ENCODE measurements at places on chromosomes 4 and X.

GRCh38 chr4:179625406-179625805 is 2183.2 kb upstream of the AGA start:
- no peak for DNase-seq

DNA sequence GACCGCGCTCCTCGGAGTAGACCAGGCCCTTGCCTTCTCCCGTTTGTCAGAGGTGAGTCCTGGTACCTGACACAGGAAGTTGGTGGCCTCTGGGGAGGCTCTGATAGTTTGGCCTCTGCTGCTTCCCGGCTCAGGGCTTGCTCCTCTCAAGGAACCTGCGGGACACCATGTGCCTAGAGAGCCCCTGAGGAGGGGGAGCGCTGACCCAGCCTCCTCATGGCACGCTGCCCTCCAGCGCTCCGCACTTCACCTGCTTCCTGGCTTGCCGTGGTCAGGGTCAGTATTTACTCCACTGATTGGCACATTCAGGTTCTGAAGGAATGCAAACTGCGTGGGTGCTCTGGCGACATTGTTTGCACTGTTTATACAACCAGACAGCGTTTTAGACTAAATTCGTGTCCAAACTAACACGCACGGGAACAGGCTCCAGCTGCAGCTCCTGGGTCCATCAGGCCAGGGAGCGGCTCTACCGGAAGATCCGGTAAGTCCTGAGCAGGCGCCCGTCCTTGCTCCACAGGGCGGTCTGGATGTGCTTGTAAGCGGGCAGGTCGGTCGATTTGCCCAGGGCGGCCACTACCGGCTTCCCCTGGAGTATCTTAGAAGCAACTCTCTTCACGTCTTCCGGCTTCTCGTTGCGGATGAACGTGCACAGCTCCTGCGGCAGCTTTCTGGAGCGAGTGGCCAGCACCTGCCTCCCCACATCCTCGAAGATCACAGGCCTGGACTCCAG is 121.6 kb upstream of the GRID2 start:
- no peak for DNase-seq

GRCh38 chrX:135454816-135455215 is 33.1 kb downstream of the SMIM10L2A start:
- no peak for DNase-seq

DNA sequence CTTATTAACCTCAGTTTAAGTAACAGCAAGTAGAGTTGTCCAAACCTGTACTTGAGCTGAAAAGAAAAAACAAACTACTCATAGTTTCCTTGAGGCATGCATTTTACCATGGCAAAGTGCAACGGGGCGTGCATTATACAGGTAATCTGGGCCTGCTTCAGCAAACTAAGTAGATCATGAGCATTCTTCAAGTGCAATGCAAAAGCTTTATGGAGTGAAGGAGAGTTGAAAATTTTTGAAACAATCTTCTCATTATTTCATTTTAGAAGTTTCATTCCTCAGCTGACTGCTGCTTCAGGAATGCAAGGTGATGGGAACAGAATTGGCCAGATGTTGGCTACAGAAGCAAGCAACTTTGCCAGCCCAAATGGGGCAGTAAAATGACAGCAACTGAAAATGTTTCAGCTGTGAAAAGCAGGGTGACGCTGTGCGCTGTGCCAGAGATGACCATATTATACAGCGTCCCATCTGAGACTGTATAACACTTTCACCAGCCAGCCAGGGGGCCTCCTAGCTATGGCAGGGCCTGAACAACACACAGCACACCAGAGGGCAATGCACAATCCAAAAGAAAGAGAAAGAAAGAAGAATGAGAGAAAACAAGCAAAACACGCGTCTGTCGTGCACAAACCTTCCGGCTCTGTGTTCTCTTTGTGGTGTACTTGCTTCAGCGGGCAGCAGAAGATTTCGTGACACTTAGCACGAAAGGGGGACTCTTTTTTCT is 145.5 kb upstream of the FGF13 start:
- DNase-seq, result no peak

DNA sequence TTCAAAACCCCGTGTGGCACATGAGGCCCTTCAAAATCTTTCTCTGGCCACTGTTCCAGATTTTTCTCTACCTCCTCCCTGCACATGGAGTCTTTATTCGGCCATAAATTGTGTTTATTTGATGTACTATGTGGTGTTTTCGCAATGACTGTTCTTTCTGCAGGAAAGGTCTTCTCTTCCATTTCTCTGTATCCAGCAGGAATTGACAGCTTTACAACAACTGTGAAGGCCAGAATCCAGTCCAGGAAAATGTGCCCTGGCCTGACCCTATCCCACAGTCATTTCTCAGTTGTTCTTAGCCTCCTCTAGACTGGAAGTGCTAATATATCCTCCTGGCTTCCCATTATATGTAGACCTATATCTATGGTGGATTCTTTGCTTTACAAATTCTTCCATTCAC is 191.4 kb downstream of the COL25A1 start:
- DNase-seq, result no peak

DNA sequence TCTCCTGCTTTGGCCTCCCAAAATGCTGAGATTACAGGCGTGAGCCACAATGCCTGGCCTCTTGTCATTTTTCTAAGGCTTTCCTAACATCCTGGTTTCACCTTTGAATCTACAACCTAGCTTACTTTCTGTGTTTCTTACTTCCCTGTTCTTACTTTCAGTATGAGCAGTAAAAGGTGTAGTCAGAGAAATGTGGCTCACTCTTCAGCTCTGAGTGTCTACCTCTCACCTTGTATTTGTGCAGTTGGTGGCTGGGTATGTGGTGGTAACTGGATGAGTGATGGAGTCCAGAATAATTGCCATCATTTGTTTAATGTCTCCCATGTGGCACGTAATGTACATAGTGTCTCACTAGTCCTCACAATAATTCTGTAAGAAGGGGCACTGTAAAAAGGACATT is 19.1 kb upstream of the CXCL11 start:
- DNase-seq, result no peak

DNA sequence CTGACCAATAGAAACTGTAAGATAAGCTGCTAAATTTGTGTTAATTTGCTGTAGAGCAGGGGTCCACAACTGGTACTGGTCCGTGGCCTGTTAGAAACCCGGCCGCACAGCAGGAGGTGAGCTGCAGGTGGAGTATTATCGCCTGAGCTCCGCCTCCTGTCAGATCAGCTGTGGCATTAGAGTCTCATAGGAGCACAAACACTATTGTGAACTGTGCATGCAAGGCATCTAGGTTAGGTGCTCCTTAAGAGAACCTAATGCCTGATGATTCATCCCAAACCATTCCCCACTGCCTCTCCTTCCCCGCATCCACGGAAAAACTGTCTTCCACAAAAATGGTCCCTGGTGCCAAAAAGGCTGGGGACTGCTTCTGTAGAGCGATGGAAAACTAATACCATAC is 19.7 kb downstream of the FBXW7 start:
- DNase-seq, result no peak

GRCh38 chr4:140673729-140674128 is 82.5 kb downstream of the TBC1D9 start:
- DNase-seq, result no peak

DNA sequence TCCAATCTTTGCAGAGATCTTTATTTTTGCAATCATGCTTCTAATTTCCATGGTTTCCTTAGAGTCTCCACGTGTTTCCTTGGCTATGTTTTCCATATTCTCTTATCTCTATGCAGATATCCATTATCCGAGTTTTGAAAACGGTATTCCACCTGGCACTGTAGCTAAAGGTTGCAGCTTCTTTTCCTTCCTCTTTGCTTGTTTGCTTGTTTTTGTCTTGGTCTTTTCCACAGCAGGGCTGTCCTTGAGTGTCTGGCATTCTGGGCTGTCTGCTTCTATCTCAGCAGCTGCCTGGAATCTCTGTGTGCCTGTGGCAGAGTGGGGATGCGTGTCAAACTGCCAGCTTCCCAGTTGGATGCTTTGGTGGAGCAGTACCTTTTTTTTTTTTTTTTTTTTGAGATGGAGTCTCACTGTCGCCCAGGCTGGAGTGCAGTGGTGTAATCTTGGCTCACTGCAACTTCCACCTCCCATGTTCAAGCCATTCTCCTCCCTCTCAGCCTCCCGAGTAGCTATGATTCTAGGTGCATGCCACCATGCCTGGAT is 46.9 kb downstream of the WFS1 start:
- DNase-seq, result no peak

- no peak for DNase-seq
Measured at GRCh38 chr4:146582864-146583263, 55.8 kb upstream of the POU4F2 start.

GRCh38 chr4:73422458-73422752 is 13.6 kb upstream of the AFP start:
- DNase-seq, result no peak

GRCh38 chr4:151652841-151653547 is 107.8 kb downstream of the GATB start:
- DNase-seq, result no peak

DNA sequence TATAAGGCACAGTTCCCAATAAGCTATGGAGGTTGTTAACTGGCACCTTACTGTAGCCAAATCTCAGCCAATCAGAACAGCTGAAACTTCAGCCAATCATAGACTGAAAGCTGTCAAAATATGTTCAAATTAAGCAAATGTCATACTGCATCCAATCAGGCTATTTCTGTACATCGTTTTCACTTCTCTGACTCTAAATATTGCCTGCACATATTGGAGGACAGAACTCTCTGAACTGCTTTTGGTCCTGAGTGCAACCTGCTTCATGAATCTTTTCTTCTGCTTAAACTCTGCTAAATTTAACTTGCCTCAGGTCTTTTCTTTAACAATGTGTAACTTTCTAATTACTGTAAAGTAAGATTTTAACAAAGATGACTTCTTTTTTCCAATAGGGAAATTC is 1198.9 kb upstream of the PCDH7 start:
- no peak for DNase-seq

- DNase-seq, result no peak
Measured at GRCh38 chr4:67723949-67724348, 23.0 kb upstream of the UBA6 start.

DNA sequence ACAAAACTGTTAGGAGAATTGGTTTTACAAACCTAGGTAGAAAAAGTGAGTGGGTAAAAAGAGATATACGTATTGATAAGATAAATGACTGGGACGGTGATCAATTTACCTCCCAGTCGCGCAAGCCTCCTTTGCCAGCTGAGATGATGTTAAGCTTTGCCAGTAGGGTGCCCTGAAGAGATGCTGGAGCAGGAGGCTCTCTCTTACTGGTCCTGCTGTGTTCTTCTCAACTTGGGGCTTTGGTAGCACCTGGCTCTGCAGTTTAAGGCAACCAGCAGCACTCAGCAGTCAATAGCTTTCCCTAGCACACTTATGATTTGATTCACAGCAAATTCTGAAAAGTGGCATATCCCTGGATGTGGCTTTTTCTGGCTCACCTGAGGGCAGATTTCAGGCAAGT is 1461.7 kb downstream of the ADGRL3 start:
- no peak for DNase-seq

DNA sequence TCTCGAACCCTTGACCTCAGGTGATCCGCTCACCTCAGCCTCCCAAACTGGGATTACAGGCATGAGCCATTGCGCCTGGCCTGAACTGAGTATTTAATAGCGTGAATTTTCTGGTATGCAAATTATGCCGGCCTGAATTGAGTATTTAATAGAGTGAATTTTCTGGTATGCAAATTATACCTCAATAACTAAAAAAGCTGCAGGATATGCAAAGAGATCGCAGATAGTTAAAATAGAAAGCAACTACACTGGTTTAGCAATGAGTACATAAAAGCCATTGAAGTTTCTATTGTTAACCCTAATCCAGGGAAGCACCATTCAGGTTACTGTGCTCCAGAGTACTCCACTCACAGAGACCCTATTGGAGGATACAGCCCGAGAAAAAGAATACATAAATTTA is 22.8 kb downstream of the FBXW7 start:
- DNase-seq, result no peak

- no peak for DNase-seq
Measured at GRCh38 chrX:104400387-104400786, 145.7 kb upstream of the ESX1 start.

- DNase-seq, result no peak
Measured at GRCh38 chr4:102817613-102818268, 9.6 kb downstream of the UBE2D3 start.

DNA sequence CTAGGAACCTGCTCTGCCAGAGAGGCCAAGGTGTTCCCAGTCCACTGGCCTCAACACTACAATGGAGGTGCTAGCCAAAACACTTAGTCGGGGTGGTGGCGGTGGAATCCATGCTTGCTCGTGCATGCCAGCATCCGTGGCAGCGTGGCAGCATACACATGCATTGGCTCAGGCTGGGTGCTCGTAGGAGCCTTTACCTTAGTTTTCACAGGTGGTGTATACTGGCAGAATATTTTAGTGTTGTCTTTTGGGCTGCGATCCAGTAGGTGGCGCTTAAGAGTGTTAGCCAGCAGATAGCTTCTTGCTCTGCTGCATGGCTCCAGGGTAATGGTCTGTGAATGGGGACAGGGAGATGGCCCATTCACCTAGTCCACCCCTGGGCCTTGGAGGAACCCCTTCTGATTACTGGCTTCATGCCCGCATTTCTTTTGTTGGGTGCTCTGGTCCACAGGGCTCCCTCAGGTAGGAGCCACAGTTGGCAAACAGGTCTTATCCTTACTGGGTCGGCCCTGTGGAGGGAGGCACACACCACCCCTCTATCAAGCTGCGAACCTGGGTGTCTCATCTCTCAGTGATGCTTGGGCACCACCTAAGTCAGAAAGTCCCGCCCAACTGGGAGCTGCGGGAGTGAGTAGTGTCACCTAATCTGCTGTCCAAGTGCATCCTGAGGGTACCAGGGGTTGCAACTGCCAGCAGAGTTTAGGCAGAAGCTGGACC is 40.0 kb downstream of the RIPPLY1 start:
- no peak for DNase-seq

- no peak for DNase-seq
Measured at GRCh38 chr4:143643399-143643798, 57.1 kb downstream of the FREM3 start.

- no peak for DNase-seq
Measured at GRCh38 chr4:186557061-186557460, 1.7 kb upstream of the MTNR1A start.

DNA sequence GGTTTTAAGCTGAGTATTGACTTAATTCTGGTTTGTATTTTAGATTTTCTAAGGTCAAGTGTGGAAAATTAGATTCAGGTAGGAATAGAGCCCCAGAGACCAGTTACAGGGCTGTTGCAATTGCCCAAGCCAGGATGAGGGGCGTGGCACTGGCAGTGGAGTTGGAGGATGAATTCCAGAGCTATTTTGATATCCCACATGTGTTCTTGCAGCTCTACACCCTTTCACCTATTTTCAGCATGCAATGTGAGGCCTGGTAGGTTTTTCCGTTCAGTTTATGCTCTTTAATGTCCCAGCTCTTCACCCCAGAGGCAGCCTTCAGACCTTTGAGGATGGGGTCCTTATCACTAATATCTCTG is 17.9 kb upstream of the OGT start:
- DNase-seq, result no peak

DNA sequence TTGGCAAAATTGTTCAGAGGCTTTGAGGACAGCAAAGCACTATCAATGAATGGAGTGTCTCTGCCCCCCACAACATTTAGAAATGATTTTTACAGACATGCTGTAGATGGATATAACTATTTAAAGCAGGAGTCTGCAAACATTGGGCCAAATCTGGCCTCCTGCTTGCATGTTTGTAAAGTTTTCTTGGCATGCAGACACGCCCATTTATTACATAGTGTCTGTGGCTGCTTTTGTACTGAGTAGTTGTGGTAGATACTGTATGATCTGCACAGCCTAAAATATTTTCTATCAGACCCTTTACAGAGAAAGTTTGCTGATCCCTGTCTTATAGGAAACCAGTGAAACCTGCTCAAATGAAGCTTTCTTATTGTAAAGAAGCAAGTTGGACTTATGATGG is 45.5 kb upstream of the PHEX start:
- DNase-seq, result no peak

GRCh38 chrX:103073467-103073866 is 9.5 kb upstream of the BEX1 start:
- DNase-seq, result no peak

Data from activated CD4-positive, alpha-beta T cell treated with anti-CD3 and anti-CD28 coated beads, Interleukin-2, amount 50 U/mL, for 24 hours (primary cell).